ENCODE measurements at places on chromosomes 13 and 19. TPM values are rescaled to one million over a fixed set of nuclear protein-coding genes. Genes with fewer than 3 reads are reported as not detected.

The CCDC194 gene
- polyA plus RNA-seq, result not detected

DNA sequence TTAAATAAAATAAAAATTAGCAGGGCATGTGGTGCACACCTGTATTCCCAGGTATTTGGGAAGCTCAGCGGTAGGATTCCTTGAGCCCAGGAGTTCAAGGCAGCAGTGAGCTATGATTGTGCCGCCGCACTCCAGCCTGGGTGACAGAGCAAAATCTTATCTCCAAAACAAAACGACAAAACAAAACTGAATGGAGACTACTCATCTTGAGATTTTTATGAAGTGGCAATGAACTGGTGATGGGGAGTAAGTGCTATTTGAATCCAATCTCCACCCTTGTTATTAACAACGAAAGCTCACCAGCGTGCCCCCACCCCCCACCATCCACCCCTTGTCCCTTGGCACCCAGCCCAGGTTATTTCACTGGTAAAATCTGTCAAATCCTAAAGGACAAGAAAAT, 45.2 kb upstream of the URI1 start:
- no peak for DNase-seq

DNA sequence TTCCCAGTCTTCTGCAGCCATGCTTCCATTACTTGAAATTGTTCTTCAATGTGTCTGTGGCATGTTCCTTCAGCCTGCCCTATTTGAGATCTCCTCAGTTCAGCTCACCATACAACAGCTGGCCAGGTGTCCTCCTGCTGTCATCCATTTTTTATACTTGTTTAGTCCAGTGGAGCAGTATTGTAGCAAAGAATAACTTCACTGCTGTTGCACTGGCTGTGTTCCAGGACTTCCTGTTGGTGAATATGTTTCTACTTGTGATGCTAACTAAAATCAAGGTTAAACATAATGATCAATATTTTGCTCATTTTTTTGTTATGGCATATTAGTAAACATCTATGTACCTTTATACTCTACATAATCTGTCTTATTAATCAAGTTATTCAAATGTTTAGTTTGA, 1394.1 kb downstream of the PCDH9 start:
- no peak for DNase-seq

DNA sequence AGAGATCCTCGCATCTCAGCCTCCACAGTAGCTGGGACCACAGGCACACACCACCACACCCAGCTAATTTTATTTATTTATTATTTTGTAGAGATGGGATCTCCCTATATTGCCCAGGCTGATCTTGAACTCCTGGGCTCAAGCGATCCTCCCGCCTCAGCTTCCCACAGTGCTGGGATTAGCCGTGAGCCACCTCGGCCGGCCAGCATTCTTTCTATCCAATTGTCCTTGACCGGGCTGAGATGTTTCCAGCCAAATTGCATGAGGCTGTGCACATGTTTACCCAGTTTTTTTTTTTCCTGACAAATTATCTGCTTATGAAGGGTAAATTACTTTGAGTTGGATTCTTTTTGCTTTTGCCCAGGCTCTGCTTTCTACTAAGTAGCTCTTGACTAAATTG, 28.2 kb downstream of the UNC13A start:
- DNase-seq, result no peak

DNA sequence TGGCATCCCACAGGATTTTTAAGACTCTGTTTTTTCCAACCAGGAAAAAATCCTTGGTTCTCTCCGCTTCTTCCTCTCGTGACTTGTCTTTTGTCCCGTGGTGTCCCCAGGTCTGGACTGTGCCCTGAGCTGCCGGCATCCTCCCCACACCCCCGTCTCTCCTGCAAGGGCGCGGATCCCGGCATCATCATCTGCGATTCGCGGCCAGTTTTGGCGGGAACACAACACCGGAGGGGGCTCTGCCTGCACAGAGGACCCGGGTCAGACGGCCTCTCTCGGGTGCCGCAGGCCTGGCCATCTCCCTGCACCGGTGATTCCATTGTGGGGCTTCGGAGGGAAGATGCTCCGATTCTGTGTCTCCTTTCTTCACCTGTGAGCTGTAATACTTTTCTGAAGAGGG, 18.8 kb upstream of the GAS6 start:
- no peak for DNase-seq

DNA sequence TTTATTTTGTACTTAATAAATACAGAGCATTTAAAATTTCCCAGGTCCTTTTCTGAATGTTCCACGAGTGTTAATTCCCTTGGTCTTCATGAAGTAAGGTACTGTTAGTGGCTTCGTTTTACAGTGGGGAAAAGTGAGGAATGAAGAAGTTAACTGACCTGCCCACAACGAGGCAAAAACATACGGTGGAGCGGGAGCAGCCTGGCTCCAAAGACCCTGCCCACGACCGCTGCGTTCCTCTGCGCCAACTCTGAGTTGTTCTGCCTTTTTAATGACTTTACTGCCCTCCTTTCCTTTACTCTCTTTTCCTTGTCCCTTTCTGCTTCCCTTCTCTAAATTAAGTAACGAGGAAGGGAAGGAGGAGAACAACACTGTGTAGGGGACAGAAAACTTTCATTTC, 392.9 kb downstream of the PCDH9 start:
- DNase-seq, result no peak

GRCh38 chr19:44624840-44625354, 11.5 kb downstream of the IGSF23 start:
- no peak for DNase-seq

The RPL18A gene
- polyA plus RNA-seq, result 890 TPM

DNA sequence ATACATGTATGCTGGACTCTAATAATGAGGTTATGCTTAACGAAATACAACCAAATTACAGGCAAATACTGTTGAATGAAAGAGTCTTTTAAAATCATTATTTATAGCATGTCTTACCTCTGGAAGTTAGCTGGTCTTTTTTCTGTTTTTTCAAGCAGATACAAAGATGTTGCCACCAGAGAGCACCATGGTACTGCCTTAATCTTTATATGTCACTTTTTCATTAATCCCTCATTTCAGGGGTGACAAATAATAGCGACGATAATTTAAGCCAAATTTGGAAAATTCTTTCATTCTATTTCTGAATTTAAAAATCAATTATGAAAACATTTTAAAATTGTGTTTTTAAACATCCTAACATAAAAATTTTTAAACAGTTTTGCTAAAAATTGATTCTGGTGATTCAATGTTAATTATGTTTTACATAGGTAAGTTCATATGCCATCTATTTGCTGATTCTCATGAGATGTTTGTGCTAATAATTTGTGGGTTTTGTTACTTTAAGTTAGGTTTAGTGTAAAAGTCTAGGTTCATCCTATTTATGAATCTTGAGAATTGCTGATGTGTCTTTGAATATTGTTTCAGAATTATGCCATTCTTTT, 379.3 kb upstream of the SGCG start:
- no peak for DNase-seq

GRCh38 chr19:52962394-52963246, at the start of gene ZNF816:
Gene ZNF816, minus strand, starts transcription at chr19:52962881. Its CDS starts 6,792 bp downstream, at chr19:52956089.
- peak; percentile 79 for DNase-seq

The TNNT1 gene
- polyA plus RNA-seq, result 3.3 TPM

The HIPK4 gene
- polyA plus RNA-seq, result 0.11 TPM

The MEIS3 gene
- 27.2 TPM for polyA plus RNA-seq

The COX6B1 gene
- polyA plus RNA-seq, result 527 TPM

DNA sequence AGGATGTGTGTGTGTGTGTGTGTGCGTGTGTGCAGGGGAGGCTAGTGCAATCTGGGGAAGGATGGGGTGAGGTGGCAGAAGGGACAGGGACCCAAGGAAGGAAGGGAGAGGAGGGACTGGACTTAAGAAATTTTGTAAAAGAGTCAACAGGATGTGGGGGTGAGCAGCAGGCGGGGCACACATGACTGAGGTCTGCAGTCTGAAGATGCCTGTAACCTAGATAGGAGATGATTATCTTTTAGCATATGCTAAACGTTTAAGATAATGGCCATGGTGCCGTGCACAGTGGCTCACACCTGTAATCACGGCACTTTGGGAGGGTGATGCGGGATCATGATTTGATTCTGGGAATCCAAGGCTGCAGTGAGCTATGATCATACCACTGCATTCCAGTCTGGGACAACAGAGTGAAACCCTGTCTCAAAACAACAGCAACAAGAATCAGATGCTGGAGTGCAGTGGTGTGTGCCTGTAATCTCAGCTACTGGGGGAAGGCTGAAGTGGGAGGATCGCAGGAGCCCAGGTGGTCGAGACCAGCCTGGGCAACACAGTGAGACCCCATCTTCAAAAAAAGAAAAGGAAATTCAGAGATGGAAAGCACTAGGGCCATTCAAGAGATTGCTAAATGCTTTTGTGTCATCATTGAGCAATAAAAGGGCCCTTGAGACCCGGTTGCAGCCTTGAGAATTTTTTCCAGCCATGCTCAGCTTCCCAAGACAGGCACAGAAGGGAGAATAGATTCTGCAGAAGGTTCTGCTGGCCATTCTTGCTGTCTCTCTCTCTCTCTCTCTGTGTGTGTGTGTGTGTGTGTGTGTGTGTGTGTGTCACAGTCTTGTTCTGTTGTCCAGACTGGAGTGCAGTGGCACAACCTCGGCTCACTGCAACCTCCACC, 3.8 kb upstream of the ZNF414 start:
- no peak for DNase-seq

- DNase-seq, result no peak
Observed at GRCh38 chr19:9838324-9838723, 3.2 kb downstream of the PIN1 start.

DNA sequence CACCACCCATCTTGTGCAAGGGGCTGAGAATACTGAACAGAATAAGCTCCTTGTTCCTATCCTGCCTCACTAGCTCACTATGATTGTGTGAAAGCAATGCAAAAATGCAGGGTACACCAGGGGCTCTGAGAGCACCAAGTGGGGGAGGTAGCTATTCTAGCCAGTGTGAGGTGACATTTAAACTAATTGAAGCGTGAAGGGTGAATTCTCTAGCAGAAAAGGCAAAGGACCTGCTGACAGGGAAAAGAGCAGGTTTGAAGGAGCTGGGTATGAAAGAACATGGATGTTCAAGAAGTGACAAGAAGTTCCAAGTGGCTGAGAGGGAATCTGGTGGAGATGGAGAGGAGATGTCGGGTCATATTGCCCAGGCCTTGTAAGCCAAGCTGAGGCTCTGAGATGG, 64.2 kb downstream of the SIAH3 start:
- no peak for DNase-seq

The FOSB gene
- 1.7 TPM for polyA plus RNA-seq

The ATP4A gene
- polyA plus RNA-seq, result not detected

DNA sequence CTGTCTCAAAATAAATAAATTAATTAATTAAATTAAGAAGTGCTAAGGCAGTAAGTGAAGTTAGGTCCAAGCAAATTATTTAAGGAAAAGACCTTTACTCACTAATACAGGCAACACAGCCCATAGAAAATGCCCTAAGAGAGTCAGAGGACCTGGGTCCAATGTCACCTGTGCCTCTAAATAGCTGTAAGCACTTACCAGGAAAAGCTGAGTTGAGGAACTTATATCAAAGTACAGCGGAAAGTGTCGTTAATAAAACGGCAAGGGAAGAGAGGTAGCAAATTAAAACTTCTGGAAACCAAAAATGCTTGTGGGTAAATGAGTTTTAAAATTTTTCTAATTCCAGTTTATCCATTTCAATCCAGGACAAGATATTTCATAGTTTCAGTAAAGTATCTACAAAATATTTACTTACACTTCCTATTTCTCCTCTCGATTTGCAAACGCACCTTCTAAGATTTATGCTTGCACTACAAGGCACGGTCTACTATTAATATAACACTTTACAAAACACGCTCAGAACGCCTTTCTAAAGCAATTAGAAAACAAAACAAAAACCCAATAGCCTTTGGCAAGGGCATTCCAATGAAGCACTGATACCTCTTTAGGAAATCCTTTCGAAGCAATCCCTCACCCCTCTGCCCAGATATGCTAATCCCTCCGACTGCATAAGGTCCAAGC, 963 bp downstream of the VPS36 start:
- no peak for DNase-seq

GRCh38 chr13:51180853-51181511, 41.2 kb upstream of the FAM124A start:
- DNase-seq, result no peak

The STX10 gene
- polyA plus RNA-seq, result 47.9 TPM

- DNase-seq, result no peak
Observed at GRCh38 chr13:96417939-96418685, 328.2 kb downstream of the HS6ST3 start.

DNA sequence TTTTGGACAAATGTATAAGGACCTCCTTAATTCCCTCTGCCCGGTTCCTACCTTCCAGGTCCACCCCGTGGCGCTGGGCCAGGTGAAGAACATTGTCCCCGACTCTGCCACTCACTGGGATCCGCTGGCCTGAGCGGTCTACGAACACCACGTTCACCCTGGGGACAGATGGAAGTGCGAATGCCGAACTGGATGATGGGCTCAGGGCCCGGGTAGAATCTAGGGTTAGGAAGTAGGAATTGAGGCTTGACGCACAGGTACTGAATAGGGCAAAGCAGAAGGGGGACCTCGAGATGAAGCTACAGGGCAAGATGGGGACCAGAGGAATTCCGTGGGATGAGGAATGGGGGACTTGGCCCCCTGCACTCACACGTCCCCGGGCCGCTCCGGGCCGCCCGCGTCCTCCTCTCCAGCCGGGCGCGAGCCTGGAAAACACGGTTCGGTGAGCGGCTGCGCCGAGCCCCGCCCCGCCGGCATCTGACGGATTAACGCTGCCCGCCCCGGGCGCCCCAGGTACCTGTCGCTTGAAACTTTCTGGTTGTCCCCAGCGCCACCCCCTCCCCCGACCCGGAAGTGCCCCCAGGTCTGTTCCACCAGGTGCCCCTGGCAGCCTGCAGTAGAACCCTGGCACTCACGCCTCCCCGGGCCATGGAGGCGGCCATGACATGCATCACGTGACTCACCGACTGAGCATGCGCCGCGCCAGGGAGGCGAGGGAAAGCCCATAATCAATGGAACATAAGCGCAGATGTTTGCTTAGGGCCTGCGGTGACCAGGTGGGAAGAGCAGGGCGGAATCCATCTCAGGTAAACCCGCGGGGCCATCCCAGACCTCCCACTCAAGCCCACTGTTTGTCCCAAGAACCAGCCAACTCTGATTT, at the start of gene FDX2:
TSS of gene FDX2 (minus strand) at position 681 of the 880 bp plus-strand sequence. CDS start at position 662, 19 bp downstream.
- DNase-seq, result no peak

The BBC3 gene
- polyA plus RNA-seq, result 3.6 TPM

DNA sequence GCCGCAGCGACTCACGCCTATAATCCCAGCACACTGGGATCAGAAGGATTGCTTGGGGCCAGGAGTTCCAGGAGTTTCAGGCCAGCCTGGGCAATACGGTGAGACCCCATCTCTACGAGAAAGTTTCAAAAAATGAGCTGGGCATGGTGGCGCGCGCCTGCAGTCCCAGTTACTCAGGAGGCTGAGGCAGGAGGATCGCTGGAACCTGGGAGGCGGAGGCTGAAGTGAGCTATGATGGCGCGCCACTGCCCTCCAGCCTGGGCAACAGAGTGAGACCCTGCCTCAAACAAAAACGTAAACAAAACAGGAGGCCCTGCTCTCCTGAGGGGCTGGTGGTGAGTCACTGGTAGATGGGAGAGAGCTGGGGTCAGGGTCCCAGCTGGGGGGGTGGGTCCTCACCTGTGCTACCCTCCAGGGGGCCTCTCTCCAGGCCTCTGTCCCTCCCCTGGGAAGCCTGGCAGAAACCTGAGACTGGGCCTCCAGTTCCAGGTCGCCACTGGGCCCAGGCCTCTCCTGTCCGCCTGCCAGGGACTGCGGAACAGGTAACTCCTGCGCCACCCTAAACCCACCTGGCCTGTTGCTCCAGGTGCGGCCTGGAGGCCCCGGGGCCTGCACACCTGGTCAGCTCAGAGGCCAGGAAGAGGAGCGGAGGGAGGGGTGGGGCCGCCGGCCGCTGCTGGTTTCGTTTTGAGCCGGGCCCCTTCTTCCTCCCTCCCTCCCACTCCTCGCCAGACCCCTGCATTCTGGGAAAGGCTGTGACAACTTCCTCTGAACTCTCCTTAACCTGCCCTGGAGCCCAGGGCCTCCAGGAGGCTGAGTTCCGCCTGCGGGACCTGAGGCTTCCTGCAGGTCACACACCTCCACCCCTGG, 17.2 kb upstream of the ZBTB7A start:
- no peak for DNase-seq
